ENCODE measurements at places on chromosomes 7 and 10.
A peak's percentile ranks its signal among the peaks of the same experiment; 100 is the strongest.

GRCh38 chr7:17347401-17347800 is 48.9 kb downstream of the AHR start:
- DNase-seq = no peak

DNA sequence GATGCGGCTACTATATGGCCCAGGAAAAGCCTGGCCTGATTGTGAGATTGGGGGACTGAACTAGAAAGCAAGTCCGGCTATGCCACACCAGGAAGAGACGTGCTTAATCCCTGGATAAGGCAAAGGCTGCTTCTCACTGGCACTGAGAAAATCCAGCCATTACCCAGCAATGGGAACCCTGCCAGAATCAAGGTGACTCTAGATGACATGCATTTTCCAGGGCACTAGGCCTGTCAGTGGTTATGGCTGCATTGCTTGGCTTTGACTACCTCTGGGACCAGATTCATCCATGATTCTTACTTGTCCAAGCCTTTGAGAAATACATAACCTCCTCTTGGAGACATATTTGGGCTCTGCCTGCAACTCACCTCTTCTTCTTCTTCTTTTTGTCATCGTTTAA is 317.2 kb downstream of the GRID1 start:
- DNase-seq = no peak

GRCh38 chr7:157271991-157272324 is 64.8 kb upstream of the DNAJB6 start:
- DNase-seq = peak; percentile 89

- DNase-seq = no peak
Measured at GRCh38 chr7:104653825-104654401, 325.5 kb downstream of the LHFPL3 start.

GRCh38 chr10:72334825-72335393 is 19.8 kb downstream of the DNAJB12 start:
- DNase-seq = no peak

GRCh38 chr7:141872931-141873330 is 31.6 kb upstream of the PRSS37 start:
- no peak for DNase-seq

DNA sequence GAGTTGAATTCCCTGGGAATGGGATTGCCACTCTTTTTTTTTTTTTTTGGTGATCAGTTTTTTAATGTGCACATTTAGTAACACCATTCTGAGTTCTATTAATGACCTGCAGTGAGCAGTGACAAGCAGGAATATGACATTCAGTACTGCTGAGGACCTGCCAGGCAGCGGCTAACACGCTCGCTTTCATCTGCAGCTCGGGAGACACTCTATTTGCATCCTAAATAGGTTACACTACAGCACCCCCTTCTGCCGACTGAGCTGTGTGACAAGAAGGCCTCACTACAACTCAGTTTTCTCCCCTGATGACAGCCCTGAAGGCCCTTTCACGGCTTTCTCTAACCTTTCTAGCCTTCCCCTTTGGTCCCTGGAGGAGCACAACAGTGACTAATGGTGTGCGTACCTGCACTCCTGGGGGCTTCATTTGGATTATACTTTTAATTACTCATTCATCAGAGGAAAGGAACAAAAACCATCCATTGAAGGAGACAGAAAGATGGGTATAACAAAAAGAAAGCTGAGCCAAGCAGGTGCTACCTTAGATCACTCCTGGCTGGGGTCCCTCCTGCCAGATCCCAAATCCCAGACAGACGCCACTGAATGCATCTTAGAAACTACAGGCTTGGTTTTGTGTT is 872.4 kb downstream of the LRMDA start:
- DNase-seq = peak; percentile 76

DNA sequence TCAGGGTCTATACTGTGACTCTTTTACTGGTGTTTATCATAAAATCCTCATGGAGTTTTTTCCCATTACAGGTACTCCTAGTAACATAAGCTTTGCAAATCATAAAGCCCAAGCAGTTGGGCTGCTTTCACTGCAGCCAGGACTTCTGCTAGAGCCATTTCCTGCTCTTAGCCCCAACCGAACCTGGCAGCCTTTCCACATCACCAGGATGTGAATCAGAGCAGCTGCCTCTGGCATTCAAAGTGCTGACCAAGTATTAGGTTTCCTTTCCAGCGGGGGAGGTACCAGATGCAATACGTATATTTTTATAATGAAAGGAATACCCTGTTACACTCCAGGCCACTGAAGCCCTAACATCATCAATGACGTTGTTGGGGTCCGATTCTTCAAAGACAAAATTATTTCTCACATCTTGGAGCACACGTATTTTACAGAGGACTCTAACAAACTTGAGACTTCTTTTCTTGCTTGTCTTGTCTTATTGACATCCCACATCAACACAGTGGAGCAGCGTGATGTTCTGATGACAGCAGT is 3.6 kb upstream of the HTR5A start:
- DNase-seq = peak; percentile 80

- DNase-seq = peak; percentile 43
Measured at GRCh38 chr7:120462991-120463390, 190.0 kb downstream of the KCND2 start.

GRCh38 chr7:93374345-93374940 is 142.3 kb downstream of the VPS50 start:
- DNase-seq = peak; percentile 50

All from GM03348 (cell line).